ENCODE measurements at places on chromosomes 5 and 9.

DNA sequence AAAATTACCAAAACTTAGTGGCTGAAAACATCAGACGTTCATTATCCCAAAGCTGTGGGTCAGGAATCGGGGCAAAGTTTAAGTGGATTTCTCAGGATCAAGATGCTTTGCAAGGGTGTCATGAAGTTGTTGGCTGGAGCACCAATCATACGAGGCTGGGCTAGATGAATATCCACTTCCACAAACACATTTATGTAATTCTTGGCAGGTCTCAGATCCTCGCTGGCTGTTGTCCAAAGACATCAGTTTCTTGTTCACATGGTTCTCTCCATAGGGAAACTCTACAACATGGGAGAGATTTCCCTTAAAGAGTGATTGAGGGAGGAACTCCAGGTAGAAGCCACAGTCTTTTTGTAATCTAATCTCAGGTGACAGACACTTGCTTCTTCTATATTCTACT lies 20.2 kb upstream of the CCDC192 start:
- DNase-seq = no peak

DNA sequence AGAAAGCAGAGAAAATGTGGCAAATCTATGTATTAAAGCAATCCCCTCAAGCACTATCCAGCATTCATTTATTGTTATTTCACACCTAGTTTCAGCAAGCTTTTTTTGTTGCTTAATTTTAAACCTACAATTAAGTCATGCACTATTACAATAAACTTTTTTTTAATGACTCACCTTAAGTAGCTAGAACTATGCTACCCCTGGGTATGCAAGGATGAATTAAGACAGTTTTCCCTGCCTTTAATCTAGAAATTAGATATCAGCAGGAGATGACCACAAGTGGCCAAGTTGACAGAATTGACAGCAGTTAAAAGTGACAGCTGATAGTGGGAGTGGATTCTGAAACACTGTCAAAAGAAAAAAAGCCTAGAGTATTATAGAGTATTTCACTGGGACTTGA lies 20.0 kb downstream of the ITGA1 start:
- DNase-seq = no peak

DNA sequence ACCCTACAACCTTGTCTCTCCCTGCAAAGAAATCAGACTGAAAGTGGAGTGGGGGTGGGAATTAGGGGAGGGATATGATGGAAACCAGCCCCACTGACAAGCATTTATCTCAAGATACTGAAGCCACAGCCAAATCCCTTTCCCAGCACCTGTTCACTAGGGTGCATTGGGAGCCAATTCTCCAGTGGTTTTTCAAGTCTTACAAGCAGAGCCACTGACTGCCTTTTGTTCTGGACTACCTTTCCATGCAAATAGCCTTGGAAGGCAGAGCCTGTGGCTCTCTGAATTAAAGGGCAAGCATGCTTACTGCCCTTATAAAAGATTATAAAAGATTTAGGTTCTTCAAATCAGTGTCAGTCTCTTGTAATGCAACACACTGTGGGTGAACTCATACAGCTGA lies 8.8 kb upstream of the GGTA1 start:
- no peak for DNase-seq

DNA sequence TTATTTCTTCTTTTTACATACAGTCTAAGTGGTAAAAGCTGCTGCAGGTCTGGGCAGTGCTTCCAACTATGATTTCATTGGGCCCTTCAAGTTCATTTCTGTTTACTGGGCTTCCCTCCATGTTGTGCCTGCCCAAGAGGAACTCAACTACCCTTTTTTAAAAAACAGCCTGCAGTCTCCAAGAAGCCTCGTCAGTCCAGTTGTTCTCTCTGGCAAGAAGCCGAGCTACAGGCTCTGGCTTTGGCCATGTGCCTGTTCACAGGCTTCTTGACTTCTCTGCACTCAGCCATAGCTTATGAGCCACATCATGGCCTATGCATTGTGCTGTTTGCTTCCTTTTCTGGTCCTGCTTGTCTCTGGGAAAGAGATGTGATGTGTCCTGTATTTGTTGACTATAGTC lies 119.7 kb upstream of the PJA2 start:
- DNase-seq = no peak

DNA sequence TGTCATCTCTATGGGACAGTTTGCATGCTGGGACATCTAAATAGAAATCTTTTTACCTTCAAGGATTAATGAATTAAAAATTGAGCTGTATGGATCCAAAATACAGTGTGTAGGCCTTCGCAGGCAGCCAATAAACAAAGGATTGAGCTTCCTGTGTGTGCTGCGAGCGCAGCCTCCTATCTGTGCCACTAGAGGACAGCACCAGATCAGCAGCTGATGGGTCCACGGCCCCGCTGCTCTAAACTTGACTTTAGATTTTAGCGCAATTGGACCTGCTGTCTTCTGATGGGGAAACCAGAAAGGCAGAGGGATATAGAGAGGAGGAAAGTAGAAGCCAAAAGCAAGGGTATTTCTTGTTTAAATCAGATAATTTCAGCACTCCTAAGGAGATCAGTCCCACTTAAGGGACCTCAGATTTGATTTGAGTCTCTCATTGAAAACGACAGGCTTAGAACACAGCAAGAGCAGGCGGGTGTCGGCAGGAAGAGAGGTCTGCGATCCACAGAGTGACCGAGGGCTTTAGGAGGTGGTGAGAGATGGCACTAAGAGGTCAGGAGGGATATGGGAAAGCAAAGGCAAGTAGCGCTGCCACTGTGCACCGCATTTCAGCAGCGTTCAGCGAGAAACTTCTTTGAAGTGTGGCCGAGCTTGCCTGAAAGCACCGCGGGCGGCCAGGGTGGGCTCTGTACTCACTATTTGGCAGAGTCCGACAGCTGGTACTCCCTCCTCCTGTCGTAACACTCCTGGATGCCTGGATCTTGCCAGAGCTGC lies 214.3 kb downstream of the GNA14 start:
- peak; percentile 6 for DNase-seq

DNA sequence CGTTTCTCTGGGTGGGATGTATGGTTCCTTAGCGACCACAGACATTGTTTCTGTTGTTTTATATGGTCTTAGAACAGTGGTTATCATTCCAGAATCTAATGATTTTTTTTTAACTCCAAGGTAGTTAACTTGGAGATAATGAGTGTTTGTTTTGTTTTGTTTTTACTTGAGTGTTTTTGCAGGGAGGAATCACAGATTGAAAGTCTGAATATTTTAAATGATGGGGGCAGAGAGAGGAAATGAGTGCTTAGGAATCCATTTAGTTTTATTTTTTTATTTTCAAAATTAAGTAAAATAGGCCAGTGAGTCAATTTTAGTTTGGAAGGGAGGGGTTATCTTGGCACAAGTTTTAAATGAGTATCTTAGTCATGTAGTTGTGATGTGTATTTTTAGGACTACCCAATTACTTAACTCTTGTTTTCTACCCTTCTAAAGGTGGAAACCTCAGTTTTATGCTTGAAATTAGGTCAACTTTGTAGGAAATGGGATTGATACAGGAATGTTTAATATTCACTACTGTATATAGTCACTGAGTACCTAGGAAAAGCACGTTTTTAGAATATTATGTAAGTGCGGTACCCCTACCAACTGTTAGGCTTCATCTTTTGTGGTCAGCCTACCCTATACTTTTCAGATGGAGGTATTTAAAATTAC lies 2.0 kb downstream of the UBE2R2 start:
- DNase-seq = no peak

- no peak for DNase-seq
These were observed 159.4 kb upstream of the PRR16 start for GRCh38 chr5:120304663-120305062.

DNA sequence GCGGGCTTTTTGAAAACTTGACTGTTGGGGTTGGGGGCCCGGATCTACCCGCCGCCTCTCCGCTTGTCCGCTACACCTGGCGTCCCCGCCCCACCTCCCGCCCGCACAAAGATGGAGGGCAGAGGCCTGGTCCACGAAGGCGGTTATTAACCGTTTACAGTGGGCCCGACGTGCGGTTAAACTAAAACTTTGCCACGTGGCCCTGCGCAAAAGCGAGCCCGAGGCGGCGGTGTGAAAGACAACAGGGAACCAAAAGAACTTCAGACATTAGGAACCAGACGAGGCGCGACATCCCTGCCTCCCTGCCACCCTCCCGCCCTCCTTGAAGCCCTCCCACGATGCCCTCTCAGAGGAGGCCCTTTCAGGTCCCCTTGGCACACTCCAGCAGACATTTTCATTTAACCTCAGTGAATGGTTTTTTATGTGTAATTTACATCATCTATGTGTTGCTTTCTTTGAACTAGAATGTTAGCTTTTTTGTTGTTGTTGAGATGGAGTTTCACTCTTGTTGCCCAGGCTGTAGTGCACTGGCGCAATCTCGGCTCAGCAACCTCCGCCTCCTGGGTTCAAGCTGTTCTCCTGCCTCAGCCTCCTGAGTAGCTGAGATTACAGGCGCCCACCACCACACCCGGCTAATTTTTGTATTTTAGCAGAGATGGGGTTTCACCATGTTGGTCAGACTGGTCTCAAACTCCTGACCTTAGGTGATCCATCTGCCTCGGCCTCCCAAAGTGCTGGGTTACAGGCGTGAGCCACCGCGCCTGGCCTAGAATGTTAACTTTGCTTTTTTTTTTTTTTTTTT lies 999 bp upstream of the HNRNPA0 start:
- DNase-seq = no peak

- no peak for DNase-seq
These were observed 73.0 kb upstream of the SLC25A51 start for GRCh38 chr9:37976714-37977477.

GRCh38 chr5:41925555-41925951 lies 472 bp downstream of the FBXO4 start:
- no peak for DNase-seq

DNA sequence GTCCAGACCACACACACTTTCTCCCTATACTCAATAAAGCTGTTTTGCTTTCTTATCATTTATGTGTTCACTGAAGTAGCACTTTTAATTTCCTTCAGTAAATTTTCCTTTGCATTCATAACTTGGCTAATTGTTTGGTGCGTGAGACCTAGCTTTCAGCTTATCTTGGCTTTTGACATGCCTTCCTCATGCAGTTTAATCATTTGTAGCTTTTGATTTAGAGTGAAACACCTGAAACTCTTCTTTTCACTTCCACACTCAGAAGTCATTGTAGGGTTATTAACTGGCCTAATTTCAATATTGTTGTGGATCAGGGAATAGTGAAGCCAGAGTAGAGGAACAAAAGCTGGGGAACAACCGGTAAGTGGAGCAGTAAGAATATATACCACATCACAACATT lies 114.7 kb downstream of the ST8SIA4 start:
- no peak for DNase-seq

GRCh38 chr9:29220596-29221251 lies 1647.4 kb upstream of the C9orf72 start:
- DNase-seq = no peak
